Stimulated activated CD8-positive, alpha-beta memory T cell treated with anti-CD3 and anti-CD28 coated beads, Interleukin-4, amount 100 ng/mL, for 24 hours (primary cell): ENCODE measurements at places on chromosomes 12 and 14.

GRCh38 chr12:4118017-4118510, 155.5 kb upstream of the CCND2 start:
- no peak for DNase-seq

DNA sequence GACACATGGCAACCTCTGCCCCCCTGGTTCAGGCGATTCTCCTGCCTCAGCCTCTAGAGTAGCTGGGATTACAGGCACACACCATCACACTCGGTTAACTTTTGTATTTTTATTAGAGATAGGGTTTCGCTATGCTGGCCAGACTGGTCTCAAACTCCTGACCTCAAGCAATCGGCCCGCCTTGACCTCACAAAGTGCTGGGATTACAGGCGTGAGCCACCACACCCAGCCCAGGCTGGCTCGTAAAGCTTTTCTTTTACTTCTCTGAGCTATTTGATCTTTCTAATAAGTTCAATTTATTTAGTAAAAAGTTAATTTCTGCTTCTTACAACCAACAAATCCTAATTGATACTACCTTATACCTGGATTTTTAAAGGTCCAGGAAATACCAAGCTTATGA, 127.4 kb upstream of the KRR1 start:
- no peak for DNase-seq

DNA sequence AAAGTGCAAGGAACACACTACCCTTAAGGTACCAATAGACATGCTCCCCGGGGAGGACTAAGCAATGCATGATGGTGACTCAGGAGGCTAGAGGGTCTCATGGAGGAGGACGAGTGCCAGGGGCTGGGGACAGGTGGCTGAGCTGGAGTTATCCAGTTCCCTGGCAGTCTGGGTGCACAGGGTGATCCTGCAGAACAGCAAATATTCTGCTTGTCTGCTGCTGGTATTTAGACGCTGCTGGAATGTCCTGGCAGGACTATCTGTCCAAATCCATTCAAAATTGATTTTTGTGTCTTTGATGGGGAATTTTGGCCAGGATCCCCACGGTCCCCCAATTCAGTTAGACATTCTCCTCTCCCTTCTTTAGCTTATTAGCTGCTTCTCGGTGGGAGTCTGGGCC, 138.7 kb downstream of the C12orf75 start:
- no peak for DNase-seq

DNA sequence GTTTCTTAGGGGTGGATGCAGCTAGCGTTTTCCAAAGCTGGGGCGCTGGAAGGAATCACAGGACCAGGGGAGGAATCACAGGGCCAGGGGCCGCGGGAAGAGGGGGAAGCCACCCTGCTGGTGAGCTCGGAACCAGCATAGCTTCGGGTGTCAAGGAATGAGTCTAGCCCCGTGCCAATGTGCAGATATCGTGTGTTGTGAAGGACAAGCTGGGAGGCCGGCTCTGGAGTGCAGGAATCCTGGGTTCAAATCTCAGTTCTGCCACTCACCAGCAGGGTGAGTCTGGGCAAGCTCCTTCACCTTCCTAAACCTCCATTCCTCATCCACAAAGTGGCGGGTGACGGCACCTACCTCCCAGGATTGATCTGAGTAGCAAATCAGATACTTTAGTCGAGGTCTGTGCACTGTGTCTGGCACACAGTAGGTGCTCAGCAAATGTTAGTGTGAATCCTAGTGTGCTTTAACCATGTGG, 53.6 kb upstream of the RIN3 start:
- DNase-seq, result no peak

DNA sequence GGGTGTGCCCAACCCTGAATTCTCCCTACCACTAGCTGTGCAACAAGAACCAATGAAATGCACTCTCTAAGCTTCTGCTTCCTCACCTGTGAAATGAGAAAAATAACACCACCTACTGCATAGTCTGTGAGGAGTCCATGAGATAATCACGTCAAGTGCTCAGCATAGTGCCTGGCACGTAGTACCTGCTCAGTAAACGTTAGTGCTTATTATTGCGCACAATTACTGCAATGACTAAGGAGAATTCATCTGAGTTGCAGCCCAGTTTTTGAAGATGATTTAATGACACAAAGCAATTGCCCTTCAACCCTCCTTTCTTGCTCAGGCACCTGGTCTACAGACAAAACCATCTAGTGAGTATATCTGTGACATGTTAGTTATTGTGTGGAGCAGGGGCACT, 8.8 kb downstream of the VDR start:
- no peak for DNase-seq

GRCh38 chr14:52013984-52014600, 24.7 kb downstream of the RTRAF start:
- no peak for DNase-seq

DNA sequence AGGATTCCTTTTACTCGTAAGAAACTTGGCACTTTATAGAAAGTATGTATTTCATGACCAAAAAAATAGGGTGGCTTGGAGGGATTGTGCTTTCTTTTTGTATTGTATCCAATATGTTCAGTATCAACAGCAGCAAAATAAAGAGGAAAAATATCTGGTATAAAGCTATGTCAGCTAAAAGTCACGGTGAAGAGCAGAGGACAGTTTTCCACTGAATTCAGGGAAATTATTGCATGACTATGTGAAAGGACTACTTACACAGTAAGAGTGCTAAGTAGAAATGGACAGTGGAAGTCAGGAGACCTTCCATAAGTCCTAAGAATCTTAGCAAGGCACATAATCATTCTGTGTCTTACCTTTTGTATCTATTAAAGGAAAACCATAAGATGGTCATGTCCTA, 19.3 kb downstream of the TSHR start:
- no peak for DNase-seq

DNA sequence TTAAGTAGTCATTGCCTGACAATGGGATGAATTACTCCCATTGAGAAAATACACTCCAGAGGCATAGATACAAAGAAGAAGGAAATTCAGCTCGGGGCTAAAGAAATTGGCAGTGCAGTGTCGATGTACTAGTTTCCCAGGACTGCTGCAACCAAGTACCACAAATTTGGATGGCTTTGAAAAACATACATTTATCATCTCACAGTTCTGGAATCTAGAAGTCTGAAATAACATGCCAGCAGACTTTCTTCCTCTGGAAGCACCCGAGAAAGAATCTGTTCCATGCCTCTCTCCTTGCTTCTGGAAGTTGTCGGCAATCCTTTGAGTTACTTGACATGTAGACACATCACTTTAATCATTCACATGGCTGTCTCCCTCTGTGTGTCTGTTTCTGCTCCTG, 101.9 kb downstream of the TMTC3 start:
- no peak for DNase-seq

DNA sequence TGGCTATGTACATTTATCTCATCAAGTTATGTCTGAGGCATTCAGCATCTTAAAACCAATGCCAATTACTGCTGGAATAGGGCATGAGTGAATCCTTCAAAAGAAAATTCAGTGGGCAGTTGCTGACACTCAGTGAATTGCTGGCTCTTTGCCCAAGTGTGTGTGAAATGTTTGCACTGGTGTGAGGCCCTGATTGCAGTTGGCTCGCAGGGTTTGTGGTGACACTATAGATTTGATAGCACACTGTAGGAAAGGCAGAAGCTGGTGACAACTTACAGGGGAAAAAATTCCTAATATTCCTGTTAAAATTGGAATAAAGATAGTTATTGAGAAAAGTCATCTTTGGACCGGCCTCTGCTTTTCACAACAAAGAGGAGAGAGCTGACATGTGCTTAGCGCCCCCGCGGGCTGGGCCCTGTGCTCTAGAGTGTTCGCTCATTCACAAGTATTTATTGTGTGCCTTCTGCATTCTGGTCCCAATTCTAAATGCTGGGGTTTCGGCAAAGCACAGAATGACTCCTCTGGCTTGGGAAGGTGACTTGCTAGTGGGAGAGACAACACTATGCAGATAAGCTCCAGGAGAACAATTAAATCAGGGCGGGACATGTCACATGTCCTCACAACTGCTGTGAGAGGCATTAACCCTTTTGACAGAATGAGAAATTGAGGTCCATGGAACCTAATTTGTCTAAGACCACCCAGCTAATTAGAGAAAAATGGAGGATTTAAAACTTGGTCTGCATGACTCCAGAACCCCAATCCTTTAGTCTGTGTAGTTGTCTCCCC, 418.7 kb downstream of the NPAS3 start:
- no peak for DNase-seq

DNA sequence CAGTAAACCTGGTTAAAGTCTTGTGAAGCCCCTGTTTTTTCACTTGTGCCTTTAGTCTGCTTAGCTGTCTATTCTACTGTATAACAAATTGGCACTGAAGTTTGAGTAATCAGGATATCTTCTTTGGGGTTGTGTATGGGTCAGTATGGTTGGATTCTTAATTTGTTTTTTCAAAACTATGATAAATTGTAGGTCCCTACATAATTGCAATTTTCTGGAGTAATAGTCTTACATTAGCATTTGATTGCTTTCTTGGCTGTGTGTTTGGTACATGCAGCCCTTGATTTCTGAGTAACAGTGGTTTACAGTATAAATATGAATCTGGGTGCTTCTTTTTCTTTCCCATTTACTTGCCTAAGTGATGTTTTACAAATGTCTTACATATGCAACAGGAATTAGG, 186.6 kb downstream of the TMTC2 start:
- no peak for DNase-seq

- DNase-seq, result no peak
These were observed 386 bp downstream of the HDAC7 start for GRCh38 chr12:47819138-47819895.

DNA sequence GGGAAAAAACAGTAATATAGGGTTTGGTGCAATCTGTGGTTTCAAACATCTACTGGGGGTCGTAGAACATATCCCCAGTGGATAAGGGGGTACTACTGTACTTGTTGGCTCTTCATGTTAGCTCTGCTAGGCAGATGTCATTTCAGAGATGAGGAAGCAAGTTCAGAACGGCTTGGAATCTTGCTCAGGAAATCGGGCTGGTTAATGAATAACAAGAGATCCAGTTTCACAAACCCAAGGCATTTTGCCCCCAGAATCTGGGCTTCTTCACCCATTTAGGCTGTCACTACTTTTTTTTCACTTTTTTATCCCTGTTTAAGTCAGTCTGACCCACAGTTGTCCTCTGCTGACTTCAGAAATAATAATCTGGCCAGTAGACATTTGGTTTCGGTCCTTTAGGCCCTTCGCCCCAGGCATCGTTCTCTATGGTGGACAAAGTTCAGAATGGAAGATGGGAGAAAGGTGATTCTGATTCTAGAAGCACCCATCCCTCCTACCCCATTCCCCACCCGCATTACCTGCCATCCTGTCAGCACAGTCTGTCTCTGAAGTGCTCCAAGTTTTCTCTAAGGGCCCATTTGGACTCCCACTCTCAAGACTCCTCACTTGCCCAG, 4.5 kb downstream of the SUOX start:
- DNase-seq, result no peak

- no peak for DNase-seq
These were observed 31.9 kb upstream of the HIF1A start for GRCh38 chr14:61663312-61663979.

DNA sequence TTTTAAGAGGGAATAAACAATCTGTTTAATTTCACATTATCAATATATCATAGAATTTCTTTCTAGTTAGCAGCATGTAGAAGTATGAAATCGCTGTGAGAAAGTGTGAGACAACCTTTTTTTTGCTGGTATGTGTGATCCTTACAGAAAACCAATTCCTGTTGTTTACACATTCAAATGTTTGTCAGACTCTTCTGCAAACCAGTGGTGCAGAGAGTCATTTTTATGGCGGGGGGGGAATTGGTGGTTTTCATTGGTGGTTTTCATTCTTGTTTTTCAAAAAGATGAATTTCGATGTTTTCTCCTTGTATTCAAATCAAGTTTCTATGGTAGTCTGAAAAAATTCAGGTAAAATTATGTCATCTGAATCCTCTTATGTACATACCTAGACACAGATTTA, 57.8 kb downstream of the SLC25A21 start:
- no peak for DNase-seq

GRCh38 chr14:68127166-68127565, 307.6 kb downstream of the RAD51B start:
- DNase-seq, result no peak

- no peak for DNase-seq
These were observed 9.5 kb upstream of the IRF2BPL start for GRCh38 chr14:77037938-77038568.

GRCh38 chr14:99128185-99128584, 143.8 kb downstream of the BCL11B start:
- DNase-seq, result no peak

DNA sequence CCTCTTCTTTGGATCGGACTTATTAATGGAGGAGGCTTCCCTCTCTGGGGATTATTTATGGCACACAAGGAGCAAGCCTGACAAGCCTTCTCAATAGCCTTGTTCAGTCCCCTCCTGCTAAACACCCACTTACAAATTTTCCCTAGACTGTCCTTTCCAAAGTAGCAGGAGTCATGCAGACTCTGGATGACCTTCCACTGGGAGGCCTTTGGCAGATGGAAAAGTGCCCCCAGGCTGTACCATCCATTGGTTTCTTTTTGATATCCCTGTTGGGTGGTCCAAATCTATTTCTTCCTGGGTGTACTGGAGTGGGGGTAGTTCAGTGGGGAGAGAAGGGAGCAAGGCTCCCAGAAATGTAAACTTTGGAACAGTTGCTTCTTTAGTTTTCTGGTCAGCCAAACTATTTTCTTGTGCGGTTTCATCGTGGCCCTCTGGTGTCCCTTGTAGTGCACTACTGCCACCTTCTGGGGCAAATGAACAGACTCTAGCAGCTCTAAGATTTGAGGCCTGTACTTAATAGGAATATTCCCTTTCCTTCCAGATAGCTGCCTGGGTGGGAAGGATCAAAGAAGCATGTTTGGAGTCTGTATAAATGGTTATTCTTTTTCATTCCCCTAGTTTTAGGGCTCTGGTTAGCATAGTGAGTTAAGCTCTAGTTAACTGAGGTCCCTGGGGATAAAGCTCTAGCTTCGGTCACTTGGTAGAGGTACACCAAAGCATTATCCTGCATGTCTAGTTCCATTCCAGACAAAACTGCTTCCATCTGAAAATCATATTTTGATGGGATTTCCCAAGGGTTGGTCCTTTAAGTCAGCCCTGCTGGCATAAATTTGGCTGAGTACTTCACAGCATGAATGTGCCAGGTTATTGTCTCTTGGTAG, 409.5 kb downstream of the SLC6A15 start:
- DNase-seq, result no peak
